ENCODE measurements at places on chromosomes 7 and 10.
A peak's percentile ranks its signal among the peaks of the same experiment; 100 is the strongest.

DNA sequence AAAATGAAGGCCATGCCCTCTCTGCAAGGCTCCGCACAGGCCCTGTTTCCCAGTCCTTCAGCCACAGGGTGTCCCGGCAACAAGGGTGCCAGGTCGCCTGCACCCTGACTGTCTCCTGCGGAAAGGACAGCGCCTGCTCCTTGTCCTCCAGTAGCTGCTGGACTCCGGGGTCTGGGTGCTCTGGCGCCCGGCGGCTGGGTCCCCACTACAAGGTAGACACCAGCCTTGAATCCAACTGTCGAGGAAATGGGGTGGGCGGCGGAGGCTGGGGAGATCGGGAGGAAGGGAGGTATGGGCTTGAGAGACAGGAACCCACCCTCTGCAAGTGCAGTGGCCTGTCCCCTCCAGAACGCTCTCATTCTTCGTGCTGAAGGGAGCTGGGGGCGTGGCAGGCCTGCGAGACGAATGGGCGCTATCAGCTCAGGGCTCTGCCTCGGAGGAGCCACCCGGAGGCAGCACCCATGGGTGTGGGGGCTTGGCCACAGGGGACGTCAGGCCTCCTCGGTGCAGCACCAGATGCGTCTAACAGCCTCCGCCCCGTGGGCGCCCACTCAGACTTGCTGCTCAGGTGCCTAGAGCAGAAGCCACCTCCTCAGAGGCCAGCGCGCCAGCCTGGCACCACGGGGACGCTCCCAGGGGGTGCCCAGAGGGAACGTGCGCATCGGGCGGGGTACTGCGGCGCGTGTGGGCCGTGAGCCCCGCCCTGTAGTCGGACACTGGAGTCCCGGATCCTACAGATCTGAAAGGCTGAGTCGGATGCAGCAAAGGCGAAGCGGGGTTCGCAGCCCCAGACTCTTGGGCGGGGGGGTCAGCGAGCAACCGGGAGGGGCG is 15.6 kb downstream of the ADAM8 start:
- no peak for DNase-seq

DNA sequence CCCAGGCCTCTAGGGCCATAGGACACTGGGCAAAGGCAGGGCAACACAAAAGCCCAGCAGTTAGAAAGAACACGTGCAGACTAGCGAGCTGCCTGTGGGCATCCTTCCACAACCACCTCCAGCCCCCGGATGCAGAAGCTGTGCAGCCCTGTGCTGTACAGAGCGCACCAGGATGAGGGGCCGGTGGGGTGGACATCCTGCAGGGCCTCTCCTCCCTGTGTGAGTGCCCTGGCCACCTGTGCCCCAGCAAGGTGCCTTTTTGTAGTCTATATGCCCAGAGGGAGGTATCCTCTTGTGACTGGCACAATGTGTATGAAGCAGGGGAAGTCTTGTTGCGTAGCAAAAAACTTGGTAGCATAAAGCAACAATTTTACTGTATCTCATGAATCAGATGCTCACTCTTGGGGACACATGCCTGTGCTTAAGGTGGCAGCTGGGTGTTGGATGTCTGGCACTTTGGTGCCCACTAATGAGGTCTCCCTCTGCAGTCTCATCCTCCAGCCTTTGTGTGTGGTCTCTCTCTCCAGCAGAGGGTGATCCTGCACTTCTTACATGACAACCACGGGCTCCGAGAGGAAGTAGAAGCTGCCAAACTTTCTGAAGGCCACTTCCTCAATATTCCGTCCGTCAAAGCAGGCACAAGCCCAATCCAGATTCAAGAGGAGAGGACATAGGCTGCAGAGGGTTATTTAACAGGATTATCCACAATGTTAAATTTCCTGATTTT is 8.7 kb downstream of the NCAPG2 start:
- DNase-seq, result peak; percentile 72

GRCh38 chr7:40348126-40348728 is 213.4 kb downstream of the SUGCT start:
- no peak for DNase-seq

DNA sequence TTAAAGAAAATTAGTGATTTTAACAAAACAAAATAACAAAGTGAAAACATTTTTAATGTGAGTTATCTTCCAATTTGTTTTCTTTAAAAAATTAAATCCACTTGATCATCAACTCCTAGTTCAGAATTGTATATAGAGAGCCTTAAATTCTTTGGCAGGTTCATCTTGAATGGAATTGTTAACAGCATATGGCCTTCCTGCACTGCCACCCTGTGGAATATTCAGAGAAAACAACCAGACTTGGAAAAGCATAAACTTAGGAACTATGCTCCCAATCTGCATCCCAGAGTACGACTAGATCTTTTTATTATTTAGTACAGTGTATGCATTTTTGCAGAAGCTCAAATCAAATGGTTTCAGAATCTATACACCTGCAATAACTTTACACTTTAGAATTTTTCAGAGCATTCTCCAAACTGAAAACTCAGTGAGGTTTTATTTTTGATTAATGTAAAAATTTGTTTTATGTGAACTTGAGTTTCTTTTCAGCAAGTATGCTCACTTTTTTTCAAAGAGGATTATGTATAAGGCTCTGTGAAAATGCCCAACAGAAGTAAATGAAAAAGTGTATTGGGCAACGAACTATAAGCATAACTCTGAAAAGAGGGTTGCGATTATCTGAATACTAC is 44.9 kb upstream of the ANK3 start:
- peak; percentile 43 for DNase-seq

GRCh38 chr10:60235001-60235400 is 154.7 kb downstream of the ANK3 start:
- peak; percentile 73 for DNase-seq

GRCh38 chr7:129315960-129316359 is 91.1 kb downstream of the AHCYL2 start:
- no peak for DNase-seq

DNA sequence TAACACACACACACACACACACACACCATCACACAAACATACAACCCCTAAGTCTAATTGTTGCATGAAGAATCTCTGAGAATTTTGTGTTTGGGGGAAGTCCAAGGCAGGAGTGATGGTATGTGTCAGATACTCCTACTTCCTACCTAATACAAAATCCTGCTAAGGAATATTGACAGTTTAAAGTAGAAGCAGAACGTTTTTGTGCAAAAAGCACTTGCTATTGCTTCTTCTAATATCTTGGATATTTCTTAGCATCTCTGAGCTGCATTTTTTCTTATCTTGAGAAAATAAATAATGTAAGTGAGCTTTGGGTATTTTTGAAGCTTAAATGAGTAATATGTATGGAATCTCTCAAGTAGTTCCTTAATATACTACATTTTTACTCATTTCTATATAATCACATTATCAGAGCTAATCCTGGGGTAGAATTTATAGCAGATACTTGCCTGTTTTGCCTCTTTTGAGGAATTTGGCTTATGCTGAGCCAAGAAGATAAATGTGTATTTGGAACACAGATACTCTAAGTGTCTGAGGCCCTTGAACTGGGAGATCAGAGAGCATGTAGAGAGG is 212.3 kb downstream of the DKK1 start:
- no peak for DNase-seq

DNA sequence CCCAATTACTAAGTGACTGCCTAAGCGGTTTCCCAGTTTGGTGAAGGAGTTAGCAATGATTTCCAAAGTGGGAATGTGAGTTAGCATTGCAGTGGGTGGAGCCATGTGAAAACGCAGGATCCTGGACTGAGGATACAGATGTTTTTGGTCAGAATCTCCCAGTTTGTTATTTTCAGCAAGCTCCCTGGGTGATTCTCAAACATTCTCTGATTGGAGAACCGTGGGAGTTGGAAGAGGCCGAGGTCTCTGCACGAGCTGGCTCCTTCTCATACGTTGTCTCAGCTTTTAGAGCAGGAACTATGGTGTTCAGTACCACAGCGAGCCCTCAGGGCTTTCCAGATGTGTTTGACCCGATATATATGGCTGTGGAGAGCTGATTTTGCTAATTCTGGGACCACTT is 396.5 kb upstream of the NPVF start:
- no peak for DNase-seq

- DNase-seq, result no peak
These were observed 665.0 kb upstream of the FOXK1 start for GRCh38 chr7:4017081-4017480.

Measured in LNCaP clone FGC (cell line).